ENCODE measurements at places on chromosomes 13 and 19. TPM values are rescaled to one million over a fixed set of nuclear protein-coding genes. Genes with fewer than 3 reads are reported as not detected.

- DNase-seq, result no peak
Observed at GRCh38 chr13:46361276-46361934, 25.6 kb downstream of the RUBCNL start.

RXFP2 gene
- not detected for total RNA-seq

- DNase-seq, result no peak
Observed at GRCh38 chr19:2371656-2372055, 11.6 kb downstream of the TMPRSS9 start.

DNA sequence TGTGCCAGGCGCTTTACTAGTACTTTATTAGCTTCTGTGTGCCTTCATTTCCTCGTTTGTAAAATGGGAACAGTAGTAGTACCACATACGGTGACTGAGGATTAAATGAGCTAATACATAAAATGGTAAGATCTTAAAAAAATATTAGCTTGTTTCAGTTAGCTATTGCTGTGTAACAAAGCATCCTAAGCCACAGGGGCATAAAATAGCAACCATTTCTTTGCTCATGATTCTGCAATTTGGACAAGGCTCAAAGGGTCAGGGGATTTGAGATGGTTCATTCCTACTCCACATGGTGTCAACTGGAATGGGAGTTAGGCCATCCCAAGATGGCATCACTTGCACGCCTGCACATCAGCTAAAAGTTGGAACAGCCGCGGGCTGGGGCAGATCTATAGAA, 13.3 kb downstream of the DYRK1B start:
- no peak for DNase-seq

- DNase-seq, result peak; percentile 33
Observed at GRCh38 chr19:6213266-6213595, 66.5 kb downstream of the MLLT1 start.

DNA sequence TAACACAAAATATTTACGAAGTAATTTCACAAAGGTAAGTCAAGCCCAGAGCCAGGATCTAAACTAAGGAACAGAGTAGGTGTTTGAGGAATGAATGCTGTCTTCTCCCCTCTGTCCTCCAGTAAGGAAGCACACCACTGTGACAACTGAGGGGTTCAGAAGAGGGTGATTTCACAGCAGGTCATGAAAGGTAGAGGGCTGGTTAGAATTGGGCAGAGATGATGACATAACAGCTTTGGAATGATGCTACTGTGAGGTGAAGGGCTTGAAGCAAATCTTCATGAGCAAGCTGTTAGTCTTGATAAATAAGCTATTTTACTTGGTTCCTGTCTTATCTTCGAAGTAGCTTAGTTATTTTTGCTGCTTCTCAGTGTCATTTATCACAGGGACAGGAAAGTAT, 498.6 kb downstream of the FGF9 start:
- no peak for DNase-seq

DNA sequence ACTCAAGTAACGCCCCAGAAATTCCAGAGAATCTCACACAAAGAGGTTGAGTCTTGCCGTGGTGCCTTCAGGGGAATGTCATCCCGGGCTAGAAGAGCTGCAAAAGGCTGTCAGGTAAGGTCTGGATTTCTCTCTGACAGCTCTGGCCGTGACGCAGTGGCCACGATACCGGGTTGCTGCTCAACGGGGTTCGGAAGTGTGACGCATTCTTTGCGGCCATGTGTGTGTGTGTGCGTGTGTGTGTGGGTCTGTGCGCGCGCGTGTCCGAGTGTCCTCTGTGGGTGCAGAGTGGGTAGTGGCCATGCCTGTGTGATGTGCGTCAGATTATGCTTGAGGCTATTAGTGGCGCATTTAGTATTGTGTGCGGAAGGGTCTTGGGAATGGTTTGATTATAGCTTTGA, 306 bp downstream of the ZNF540 start:
- peak; percentile 85 for DNase-seq

DNA sequence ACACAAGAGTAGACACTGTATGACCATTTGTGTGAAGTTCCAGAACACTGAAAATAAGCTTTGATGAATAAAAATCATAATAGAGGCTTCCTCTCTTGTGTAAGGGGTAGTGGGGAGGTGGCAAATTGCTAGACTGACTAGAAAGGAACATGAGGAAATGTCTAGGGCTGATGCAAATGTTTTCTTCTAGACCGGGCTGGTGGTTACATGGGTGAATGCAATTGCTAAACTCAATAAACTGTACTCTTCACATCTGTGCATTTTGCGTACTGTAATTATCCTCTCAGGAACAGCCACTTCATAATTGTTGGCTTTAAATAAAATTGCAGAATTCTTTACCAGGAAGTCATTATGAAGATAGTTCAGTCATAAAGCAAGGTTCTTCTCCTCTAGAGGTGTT, 5.2 kb upstream of the KBTBD7 start:
- DNase-seq, result peak; percentile 40

DNA sequence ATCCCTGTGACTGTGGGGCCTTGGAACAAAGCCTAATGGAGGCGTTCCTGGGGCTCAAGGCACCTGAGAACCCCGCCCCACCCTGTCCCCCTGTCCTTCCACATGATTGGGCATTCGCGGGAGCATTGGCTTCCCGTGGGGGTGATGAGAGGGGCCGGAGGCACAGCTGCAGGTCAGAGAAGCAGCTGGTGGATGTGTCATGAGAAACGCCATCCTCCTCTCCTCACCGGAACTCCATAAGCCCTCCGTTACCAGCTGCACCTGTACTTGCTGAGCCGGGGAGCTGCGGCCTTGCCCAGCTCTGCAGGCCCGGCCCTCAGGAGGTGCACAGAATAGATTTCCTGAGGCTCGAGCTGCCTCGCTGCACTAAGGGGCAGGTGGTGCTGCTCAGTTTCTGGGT, 42.0 kb downstream of the CAPN12 start:
- no peak for DNase-seq

DNA sequence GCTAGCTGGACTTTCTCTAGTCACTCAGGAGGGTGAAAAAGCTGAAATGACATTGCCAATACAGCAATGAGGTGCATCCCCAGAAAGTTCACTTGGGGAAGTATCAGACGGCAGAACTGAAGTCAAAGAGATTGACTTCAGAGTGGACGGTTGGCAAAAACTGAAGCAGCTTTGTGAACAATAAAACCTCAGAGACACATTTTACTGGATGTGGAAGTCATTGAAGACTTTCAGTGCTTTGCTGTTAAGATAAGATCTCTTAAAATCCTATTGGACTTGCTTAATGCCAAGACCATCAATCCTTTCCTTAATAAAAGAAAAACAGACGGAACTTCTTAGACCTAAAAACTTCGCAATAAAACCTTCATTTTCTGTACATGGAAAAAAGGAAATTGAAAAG, 103.7 kb downstream of the ABCC4 start:
- DNase-seq, result no peak

- no peak for DNase-seq
Observed at GRCh38 chr13:41299316-41300094, 11.6 kb upstream of the NAA16 start.

GRCh38 chr19:6267552-6268381, 12.0 kb downstream of the MLLT1 start:
- DNase-seq, result no peak

GRCh38 chr19:46513461-46514236, 18.0 kb upstream of the PNMA8B start:
- DNase-seq, result peak; percentile 85

DNA sequence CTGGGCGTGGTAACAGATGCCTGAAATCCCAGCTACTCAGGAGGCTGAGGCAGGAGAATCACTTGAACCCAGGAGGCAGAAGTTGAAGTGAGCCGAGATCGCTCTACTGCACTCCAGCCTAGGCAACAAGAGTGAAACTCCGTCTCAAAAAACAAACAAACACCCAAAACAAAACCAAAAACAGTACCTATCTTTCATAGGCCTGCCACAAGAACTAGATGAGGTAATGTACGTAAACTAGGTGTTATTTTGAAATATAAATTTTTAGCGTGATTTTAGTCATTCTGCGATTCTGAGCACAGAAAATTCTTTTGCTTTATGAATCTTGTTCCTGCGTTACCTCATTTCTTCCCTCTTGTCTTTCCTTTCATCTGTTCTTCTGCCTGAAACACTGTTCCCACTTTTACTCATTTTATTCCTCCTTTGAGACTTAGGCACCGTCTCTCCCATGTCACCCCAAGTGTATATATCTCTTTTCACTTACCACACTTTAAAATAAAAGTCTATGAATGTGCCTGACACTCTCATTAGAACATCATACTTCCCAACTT, 238.2 kb upstream of the HTR2A start:
- DNase-seq, result no peak

ZFP82 gene
- total RNA-seq, result 1.0 TPM

DNA sequence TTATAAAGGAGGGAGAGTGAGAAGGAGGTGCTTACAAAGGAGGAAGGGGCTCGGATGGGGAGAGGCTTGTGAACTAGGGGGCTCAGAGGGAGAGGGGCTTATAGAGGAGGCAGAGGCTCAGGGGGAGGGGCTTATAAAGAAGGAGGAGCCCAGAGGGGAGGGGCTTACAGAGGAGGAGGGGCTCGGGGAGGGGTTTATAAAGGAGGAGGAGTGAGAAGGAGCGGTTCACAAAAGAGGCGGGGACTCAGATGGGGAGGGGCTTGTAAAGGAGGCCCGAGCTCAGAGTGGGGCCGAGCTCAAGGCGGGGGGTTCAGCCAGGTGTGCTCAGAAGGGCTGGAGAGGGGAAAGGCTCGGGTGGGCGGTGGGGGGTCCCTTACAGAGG, 500 bp downstream of the SMIM24 start:
- peak; percentile 75 for DNase-seq

ADAMTSL5 gene
- 25.9 TPM for total RNA-seq

SHC2 gene
- 13.6 TPM for total RNA-seq

DNA sequence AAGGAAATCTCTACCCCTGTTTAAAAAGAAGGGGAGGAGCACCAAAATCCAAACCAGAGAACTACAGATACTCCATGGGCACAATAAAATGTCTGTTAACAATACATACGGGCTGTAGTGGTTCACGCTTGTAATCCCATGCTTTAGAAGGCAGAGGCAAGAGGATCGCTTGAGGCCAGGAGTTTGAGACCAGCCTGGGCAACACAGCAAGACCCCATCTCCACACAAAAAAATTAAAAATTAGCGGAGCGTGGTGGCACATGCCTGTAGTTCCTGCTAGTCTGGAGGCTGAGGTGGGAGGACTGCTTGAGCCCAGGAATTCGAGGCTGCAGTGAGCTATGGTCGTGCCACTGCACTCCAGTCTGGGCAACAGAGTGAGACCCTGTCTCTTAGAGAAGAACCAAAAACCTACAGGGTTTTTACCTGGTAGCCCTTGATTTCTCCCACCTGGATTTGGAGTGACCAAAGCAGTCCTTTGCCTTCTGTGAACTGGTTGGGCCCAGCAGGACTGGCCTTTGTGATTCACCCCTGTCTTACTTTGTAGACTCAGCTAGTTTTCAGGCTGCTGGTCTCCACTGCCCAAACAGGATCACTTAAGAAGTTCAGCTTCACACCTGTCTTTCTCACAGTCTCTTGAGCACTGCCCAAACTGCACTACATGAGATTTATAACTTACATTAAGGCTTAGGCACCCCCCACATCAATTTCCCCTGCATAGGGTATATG, 38.7 kb upstream of the FLT1 start:
- no peak for DNase-seq

DNA sequence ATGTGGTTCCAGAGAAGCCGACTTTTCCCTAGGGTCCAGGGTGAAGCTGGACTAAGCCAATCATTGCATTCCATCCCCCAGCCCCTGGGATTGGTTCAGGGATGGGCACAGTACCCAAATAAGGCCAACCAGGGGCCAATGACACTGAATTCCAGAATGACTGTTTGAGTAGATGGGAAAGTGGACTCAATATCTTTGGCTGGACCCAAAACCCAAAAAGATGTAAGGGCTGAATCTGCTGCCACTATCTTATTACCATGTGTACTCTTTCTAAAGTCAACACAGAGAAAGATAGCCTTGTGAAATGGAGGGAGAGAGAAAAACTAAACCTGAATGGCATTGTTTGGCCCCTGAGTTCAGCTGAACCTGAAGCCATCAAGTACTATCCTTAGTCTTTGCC, 39.2 kb upstream of the TNFSF11 start:
- DNase-seq, result no peak

DNA sequence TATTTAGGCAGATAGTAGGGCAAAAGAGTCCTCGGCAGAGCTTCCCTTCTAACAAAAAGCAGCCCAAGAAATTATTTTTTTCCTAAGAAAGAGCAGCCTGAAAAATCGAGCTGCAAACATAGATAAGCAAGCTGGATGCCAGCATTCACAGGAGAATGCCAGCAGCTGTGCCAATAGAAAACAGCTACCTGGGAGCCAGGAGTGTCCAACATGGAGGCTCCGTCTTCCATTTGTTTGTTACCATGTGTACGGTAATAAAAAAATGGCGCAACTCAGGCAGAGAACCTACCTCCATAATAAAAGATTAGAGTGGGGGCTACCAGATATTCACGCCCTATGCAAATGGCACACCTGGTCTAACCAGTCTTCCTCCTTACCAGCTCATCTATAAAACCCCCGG, 77.6 kb upstream of the IPO5 start:
- no peak for DNase-seq

ZNF112 gene
- 4.4 TPM for total RNA-seq

KMT2B gene
- 41.3 TPM for total RNA-seq

GRCh38 chr19:57599377-57599760, 316 bp upstream of the ZNF530 start:
- DNase-seq, result no peak

GRCh38 chr13:113918981-113919701, 54.7 kb downstream of the C13orf46 start:
- DNase-seq, result no peak

AP1M2 gene
- total RNA-seq, result 102 TPM

VSTM1 gene
- total RNA-seq, result not detected

GRCh38 chr19:46782355-46783019, 5.9 kb downstream of the SLC1A5 start:
- no peak for DNase-seq

RPS28 gene
- 306 TPM for total RNA-seq

DNA sequence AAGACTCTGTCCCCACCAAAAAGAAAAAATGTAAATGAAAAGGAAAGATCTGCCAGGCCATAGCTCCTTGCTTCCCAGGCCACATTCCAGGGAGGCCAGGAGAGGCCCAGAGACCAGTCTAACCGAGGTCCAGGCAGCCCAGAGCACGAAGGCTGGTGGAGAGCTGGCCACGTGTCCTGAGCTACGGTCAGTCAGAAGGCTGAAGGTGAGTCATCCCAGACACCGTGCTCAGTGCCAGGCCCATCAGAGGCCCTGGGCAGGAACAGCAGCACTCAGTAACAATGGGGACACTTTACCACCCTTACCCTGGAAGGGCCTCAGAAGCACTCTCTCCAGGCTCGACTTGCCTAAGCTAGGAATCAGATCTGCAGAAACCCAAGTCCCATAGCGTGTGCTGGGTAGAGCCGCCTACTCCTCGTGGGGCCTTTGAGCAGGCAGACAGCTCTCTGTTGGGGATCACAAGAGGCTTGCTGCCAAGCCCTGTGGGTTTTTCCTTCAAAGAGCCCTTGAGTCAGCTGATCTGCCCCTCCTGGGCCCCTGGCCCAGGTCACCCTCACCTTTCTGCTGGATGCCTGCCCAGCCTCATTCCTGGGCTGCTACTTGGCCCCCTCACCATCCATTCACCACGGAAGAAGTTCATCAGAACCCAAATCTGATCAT, 11.6 kb upstream of the DNMT1 start:
- no peak for DNase-seq

- DNase-seq, result no peak
Observed at GRCh38 chr19:15200553-15201364, at the start of gene NOTCH3. TSS of gene NOTCH3 (minus strand) at chr19:15200995. CDS start at chr19:15200905, 90 bp downstream.

Measured in Peyer's patch (tissue), 4 donors.